ENCODE measurements at places on chromosomes 3 and 15.

- peak; percentile 55 for DNase-seq
These were observed 13.1 kb upstream of the OCA2 start for GRCh38 chr15:28112101-28112760.

DNA sequence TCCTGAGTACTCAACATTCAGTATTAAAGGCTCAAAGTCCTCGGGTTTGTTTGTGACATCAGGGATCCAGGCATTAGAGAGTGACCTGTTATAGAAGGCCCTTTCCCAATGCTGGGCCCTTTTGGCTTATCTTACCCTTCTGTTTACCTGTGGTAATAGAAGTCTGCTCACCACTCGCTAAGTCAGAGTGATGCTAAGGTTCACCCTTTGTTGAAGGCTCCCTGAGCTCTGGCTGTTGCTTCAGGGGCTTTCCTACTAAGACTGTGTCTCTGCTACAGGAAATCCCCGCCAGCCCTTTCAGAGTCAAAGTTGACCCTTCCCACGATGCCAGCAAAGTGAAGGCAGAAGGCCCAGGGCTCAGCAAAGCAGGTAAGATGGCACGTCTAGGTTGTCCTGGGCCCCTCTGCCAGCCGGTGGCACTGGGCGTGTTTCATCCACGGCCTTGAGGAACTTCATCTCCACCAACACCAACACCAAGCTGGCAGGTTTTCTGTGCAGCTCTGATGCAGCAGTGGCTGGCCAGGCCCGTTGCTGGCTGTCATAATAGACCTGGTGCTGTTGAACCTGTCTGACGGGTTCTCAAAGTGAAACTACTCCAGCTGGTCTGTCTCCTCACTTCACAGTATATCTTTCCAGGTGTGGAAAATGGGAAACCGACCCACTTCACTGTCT lies 99.1 kb downstream of the DNASE1L3 start:
- peak; percentile 47 for DNase-seq

GRCh38 chr3:57163751-57164150 lies 1.4 kb downstream of the IL17RD start:
- no peak for DNase-seq

GRCh38 chr3:71989165-71989564 lies 204.2 kb upstream of the PROK2 start:
- no peak for DNase-seq

GRCh38 chr3:20527368-20527767 lies 341.4 kb upstream of the SGO1 start:
- DNase-seq = no peak

GRCh38 chr15:52806284-52806655 lies 16.1 kb upstream of the ONECUT1 start:
- no peak for DNase-seq

DNA sequence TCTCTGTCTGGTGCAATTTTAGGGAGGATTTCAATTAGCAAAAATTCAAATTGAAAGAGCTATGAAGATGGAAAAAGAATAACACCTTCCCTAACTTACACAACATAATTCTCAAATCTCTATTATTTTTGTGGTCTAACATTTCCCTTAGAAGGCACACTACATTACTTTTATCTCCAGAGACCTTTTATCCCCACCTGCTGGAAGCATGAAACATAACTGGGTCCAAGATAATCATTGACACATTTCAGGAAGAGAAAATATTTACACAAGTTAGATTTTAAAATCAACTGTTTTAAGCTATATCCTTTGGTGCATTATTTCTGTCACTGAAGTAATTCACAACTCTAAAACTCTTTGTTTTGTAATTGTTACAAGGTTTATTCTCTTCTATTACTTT lies 779.5 kb downstream of the ROBO1 start:
- no peak for DNase-seq

DNA sequence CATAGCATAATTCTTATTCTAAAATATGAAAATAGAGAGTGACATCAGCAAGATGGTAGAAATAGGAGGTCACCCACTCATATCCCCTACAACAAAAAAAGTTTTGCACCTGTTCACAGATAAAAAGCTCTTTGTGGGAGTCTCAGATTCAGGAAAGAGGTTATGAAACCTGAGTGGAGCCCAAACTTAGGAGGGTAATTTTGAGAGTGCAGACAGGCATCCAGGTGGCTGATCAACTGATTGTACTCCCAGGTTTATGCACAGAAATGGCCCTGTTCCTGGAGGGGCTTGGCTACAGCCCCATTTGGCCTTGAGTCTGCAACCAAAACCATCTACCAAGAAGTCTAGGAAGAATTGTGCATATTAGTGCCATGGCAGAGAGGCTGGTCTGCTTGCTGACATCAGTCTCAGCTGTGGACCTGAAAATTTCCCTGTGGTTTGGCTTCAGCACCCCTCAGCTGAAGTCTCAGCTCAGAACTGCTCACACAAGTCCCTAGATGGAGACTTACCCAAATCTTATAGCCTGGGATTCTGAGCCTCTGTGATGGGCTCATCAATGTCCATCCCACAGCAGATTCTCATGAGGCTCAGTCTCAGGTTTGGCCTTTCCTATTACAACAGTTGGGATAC lies 291.6 kb downstream of the IL20RB start:
- DNase-seq = no peak

GRCh38 chr3:46976326-46977190 lies at the start of gene CCDC12:
Gene CCDC12 (minus strand): TSS chr3:46976745. CDS start chr3:46976732, 13 bp downstream.
- peak; percentile 96 for DNase-seq

GRCh38 chr15:60569596-60569995 lies 90.7 kb upstream of the ICE2 start:
- no peak for DNase-seq

DNA sequence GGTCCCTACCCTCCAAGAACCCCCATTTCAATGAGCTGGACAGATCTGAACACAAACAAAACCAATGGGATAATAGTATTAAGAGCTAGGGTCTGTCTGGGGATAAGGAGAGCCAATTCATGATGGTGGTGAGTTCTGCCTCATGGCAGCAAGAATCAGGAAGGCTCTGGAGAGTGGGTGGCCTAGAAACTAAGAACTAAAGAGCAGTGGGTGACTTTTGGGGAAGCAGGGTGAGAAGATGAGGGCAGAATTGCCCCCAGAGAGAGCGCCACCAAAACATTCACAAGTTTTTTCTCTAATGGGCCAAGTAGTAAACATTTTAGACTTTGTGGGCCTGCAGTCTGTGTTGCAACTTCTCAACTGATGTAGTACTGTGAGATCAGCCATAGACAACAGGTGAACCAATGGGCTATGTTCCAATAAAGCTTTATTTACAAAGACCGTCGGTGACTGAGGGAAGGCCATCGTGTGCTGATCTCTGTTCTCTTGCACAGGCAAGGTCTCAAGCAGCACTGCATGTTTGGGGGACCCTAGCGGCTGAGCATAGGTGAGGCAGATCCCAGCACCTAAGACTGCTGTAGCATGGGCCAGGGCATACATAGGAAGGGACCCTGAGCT lies 225.5 kb upstream of the ST8SIA2 start:
- no peak for DNase-seq

GRCh38 chr15:80485370-80486164 lies 81.4 kb downstream of the ARNT2 start:
- no peak for DNase-seq

DNA sequence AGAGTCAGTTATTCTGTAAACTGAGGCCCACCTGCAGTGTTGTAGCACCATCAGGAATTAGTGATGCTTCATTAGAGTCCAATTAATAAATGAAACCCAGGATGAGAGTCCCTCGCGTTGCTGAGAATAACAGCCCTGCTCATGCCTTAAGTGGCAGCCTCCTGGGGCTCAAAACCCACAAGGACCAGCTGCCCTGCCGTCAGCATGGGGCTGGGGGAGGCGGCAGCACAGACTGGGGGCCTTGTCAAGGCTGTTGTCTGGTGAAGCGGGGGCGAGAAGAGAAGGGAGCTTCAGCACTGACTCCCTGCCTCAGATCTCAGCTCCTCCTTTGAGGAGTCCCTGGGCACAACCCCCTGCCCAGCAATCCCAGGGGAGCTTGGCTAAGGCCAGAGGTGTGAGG lies 21.0 kb downstream of the CCDC33 start:
- DNase-seq = no peak

DNA sequence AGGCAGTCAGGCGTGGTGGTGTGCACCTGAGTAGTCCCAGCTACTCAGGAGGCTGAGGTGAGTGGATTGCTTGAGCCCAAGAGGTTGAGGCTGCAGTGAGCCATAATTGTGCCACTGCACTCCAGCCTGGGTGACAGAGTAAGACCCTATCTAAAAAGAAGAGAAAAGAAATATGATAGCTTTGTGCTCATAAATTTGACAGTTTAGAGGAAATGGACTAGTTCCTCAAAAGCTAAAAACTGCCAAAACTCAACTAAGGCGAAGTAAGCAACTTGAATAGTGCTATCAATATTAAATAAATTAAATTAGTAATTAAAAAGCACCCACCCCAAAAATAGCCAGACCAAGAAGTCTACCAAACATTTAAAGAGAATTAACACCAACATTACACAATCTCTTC lies 24.5 kb upstream of the SLC15A2 start:
- no peak for DNase-seq

DNA sequence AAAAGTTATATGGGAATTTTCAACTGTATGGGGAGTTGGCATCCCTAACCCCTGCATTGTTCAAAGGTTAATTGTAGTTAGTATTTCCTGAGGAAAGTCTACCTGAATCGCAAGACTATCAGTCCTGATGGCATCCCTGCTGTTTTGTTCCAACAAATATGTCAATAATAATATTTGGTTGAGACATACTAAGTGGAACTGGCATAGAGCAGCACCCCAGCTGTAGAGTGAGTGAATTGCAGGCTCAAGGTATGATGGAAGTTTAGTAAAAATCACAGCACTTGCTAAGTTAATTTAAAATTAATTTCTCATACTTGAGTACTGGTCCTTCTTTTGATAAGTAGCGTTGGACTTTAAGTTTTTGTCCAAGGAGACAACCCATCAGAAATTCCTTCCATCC lies 18.0 kb upstream of the COMMD2 start:
- DNase-seq = no peak

DNA sequence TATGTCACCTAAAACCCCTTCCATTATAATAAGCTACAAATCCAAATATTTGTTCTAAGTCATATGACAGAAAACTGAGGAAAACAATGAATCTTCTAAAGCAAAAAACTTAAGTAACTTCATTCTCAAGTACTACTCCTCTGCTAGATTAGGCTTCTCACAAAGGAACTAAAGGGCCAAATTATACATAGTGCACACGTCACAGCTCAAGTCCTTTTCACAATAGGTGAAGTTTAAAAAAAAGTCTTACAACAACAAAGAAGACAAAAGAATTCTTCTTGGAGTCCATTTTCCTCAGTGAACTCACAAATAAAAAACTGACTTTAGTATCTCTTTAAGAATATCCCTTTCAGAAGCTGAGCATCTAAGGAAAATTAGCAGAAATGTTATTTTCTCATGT lies 479.9 kb downstream of the MAGI1 start:
- no peak for DNase-seq

DNA sequence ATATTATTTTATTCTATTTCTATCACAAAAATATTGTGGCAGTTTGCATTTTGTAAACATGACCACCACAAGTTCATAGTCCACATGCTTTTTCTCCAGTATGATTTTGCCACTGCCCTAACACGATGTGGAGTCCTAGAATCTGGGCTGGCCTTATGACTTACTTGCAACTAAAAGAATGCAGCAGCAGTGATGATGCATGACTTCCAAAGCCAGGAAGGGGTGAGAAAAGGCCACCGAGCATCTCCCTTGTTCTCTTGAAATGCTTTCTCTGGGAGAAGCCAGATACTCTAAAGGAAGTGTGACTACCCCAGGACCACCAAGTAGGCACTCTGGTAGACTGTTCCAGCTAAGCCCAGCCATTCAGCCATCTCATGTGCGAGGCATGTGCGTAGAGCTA lies 191.6 kb upstream of the MRPL3 start:
- no peak for DNase-seq

- DNase-seq = no peak
These were observed 33.3 kb downstream of the SLC24A1 start for GRCh38 chr15:65655026-65655425.

- no peak for DNase-seq
These were observed 257.5 kb downstream of the LRTM1 start for GRCh38 chr3:54670201-54671000.

DNA sequence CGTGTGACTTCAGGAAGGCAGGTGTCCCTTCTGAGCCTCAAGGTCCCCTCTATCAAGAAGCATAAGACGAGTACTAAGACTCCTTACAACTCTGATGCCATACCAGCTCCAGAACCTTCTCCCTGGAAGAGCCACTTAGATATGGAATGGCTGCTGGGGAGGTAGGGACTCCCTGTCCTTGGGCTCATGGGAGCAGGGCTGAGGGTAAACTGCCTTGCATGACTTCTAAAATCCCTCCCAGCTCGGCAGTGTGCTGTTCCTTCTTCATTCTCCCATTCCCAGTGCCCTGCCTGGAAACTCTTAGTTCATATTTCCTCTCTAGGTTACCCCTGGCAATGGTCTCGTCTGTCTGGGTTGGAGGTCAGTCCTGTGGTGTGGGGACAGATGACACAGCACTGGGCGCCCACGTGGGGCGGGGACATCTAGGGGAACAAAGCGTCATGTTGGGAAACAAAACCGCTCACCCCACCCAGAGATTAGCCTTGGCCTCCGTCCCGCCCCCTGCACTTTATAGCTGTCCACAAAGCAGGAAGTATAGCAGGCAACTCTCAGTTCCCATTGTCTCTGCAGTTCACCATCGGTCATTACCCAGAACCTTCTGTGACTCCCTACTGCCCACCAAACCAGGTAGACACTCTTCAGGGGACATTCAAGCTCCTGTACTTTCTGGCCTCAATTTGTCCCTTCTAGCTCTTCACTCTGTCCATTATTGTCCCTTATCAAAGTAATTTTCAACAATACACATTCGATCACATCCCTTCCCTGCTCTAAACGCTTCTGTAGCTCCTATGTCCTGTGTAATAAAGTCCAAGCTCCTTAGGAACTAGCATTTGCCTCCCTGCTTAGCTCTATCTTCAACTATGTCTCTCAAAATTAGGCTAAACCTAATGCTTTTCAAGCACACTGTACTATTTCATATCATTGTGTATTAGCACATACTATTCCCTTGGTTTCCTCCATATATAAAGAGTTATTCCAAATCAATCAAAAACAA lies 73.8 kb downstream of the IQSEC1 start:
- DNase-seq = peak; percentile 40

- no peak for DNase-seq
These were observed 184.0 kb downstream of the IGSF11 start for GRCh38 chr3:118850687-118851086.

DNA sequence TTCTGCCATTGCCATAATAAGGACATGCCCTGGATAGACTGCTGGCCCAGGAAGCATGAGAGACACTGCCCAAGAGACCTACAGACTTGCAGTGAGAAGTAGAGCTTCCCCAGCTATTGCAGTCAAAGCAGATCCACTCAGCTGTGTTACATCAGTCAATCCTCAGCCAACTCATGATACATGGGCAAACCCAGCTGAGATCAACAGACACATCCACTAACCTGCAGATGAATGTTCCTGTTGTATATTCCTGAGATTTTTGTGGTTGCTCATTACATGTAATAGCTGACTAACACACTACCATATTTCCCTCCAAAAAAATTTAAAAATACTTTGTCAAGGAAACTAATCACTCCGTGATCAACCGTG lies 68.6 kb downstream of the DCLK3 start:
- DNase-seq = no peak

GRCh38 chr15:73265536-73266153 lies 103.1 kb downstream of the HCN4 start:
- DNase-seq = no peak

All from RWPE2 (cell line).